ENCODE measurements at places on chromosomes 2 and 18.

DNA sequence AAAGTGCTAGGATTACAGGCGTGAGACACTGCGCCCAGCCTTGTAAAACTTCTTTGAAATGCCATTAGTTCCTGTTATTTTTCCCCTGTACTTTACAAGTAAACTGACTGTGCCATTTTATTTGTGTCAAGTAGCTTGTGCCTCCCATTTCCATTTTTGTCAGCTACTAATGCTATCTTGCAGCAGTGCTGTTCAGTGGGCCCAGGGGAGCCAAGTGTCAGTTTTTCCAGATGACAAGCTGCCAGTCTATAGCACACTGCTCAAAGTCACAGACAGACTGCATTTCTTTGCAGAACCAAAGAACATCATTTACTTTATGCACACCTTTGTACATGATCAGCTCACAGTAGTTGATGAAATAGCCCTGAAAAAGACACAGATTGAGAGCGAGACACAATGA, 901.3 kb upstream of the CDH2 start:
- DNase-seq, result no peak

DNA sequence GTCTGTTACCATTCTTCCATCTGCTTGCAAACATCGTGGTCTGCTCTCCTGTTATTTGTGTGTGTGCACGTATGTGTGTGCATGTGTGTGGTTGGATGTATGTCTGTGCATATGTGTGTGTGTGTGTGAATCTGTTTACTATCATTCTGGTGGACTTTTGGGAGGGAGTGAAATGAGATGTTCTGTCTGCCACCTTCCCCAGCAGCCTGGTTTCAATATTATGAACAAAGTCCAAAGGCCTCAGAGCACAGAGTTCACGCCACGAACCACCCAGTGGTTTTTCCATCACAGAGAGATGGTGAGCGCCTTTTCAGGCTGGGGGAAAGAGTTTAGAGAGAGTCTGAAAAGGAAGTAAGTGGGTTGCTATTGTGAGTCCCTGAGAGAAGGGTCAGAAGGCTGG, 67.1 kb upstream of the YWHAQ start:
- no peak for DNase-seq

DNA sequence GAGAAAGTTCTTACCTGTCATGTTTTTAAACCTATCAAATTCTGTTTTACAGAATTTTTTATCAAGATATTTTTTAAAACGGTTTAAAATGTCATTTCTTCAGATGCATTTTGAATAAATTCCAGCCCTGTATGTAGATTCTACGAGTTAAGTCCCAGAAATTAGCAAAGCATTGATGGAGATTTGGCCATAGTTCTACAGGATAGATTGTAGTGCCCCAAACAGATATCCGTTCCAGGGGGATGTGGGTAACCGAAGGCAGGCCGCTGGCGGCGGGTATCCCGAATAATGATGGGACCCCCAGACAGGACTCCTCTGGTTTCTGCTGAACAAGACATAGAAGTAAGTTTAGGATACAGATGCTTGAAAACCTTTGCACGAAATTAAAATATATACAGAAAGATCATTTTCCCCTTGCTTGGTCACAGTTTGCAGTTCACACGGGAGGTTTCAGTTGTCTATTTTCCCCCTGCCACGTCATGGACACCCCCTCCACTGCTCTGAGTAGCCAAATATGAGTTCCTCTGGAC, 755 bp downstream of the NOL4 start:
- DNase-seq, result no peak

DNA sequence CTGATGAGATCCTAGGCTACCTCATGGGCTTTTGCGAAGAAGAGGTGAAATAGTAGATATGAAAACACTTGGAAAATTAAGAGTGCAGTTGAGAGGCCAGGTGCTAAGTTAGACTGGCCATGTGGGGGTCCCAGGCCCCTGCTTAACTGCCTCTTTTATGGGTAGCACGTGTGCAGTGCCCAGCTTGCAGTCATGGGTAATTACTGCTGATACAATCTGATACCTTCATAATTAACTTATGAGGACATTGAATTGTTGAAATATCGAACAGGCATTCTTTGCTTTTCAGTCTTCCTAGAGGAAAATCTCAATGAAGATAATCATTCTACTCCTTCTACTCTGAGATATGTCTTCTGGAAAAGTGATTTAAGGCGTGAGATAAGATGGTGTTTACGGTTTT, 11.6 kb downstream of the TRAF3IP1 start:
- DNase-seq, result no peak
